HCT116 (cell line): ENCODE measurements at places on chromosomes 7 and 10. TPM values are rescaled to one million over a fixed set of nuclear protein-coding genes. Genes with fewer than 3 reads are reported as not detected.
A peak's percentile ranks its signal among the peaks of the same experiment; 100 is the strongest.

DNA sequence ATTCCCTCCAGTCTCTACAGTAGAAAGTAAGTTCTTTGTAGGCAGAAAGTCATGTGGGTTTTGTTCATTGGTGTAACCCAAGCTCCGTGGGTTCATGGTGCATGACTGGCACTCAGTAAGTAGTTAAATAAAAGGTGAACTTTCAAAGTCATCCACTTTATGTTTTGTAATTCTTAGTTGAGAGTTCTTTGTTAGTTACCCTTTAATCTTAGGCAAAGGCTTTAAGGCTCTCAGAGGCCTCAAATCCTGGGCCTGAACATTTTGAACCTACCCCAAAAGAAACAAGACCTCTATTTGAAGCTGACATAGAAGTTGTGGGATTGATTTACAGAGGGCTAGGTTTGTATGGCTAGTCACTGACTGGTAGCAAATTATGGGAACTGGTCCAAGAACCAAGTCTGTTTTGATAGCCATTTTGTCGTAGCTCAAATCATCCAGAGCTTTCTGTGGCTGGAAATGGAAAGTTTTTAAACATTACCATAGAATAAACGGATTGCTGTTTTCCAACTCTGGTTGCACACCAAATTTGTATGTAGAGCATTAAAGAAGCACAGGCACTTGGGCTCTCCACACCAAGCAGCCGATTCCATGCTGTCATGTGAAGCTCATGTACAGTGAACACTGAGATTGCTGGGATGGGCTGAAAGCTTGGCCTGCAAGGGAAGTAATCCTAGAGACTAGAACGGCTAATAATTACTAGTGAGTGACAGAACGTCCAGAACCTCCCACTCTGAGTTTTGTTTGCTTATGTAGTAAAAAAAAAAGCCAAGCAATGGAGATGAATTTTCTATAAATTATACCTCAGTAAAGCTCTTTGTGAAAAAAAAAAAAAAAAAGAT lies 53.5 kb downstream of the DENND11 start:
- peaks cover 9% of the 10 kb centered on the region for H3K36me3 ChIP-seq
- no peak for DNase-seq
- H3K4me3 ChIP-seq, result no peak overlapping the region
- H3K4me1 ChIP-seq, result no peaks in the 10 kb centered on the region
- H3K27ac ChIP-seq, result no peak overlapping the region

DNA sequence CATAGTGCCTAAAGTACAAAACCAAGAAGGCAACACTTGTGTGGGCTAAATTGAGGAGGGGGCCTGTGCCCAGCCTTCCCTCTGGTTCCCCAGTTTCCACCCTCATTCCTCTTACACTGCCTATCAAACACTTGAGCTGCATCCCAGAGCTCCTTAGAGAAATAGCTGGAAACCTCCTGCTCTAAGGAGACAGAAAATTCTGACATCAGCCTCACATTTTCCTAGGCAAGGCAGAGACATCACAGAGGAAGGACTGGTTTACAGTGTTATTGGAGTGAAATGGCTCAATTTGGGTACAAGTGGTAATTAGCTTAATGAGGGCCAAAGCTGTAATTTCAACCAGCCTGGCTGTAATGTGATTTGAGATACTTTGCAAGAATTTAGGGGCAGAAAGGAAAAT lies 192.3 kb upstream of the AOAH start:
- H3K4me1 ChIP-seq, result no peaks in the 10 kb centered on the region
- no peak for DNase-seq
- no peak overlapping the region for H3K27ac ChIP-seq
- H3K36me3 ChIP-seq, result no peaks in the 10 kb centered on the region
- no peak overlapping the region for H3K4me3 ChIP-seq

DNA sequence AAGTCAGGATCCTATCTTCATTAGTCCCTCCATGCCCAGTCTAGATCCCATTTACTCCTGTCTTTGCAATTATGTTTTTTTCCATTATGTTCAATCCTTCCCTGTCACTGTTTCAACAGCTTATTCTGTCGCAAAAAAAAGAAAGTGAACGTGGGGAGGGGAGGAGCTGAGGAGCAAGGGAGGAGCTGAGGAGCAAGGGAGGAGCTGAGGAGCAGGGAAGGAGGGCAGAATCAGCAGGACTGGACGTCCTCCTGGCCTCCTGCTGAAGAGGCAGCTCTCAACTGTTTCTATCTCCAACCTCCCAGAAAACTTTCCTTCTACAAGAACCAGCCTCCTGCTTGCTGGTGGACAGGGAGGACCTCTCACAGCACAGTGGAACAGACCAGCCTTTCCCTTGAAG lies 26.0 kb downstream of the LARP4B start:
- H3K4me3 ChIP-seq, result no peak overlapping the region
- H3K27ac ChIP-seq, result no peak overlapping the region
- no peak for DNase-seq
- no peaks in the 10 kb centered on the region for H3K4me1 ChIP-seq
- H3K36me3 ChIP-seq, result peaks cover 10% of the 10 kb centered on the region; the same call in 1 of the 2 replicates
- H3K27me3 ChIP-seq, result no peaks in the 10 kb centered on the region

GRCh38 chr7:156989766-156990535 lies 20.5 kb downstream of the MNX1 start:
- H3K4me3 ChIP-seq, result no peak overlapping the region
- H3K4me1 ChIP-seq, result no peaks in the 10 kb centered on the region
- H3K36me3 ChIP-seq, result no peaks in the 10 kb centered on the region
- H3K27me3 ChIP-seq, result no peaks in the 10 kb centered on the region
- DNase-seq, result no peak

GIMAP8 gene
- total RNA-seq, result 0.15 TPM

DNA sequence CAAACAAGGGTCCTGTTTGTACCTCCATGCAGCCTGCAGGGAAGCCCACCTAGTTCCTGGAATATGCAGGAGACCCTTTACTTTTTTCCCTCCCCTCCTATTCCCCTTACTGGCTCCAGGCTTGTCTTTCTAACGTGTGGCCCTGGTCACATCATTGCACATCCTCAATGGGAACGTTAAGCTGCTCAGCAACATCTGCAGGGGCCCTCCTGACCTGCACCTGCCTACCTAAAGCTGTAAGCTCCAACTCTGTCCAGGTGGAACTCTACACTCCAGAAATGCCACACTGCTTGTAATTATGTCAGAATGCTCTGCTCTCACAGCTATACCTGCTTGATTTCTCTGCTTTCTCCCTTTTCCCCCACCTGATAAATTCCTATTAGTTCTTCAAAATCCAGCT lies 72.1 kb downstream of the ARMC3 start:
- no peak overlapping the region for H3K27ac ChIP-seq
- no peaks in the 10 kb centered on the region for H3K36me3 ChIP-seq
- DNase-seq, result no peak
- no peaks in the 10 kb centered on the region for H3K4me1 ChIP-seq
- no peaks in the 10 kb centered on the region for H3K27me3 ChIP-seq
- H3K4me3 ChIP-seq, result no peak overlapping the region

LAMB4 gene
- not detected for total RNA-seq

- H3K4me3 ChIP-seq, result no peak overlapping the region
- no peaks in the 10 kb centered on the region for H3K36me3 ChIP-seq
- H3K4me1 ChIP-seq, result no peaks in the 10 kb centered on the region
- H3K27ac ChIP-seq, result no peak overlapping the region
- no peaks in the 10 kb centered on the region for H3K27me3 ChIP-seq
Observed at GRCh38 chr10:28805390-28805789, 128.1 kb downstream of the BAMBI start.

DNA sequence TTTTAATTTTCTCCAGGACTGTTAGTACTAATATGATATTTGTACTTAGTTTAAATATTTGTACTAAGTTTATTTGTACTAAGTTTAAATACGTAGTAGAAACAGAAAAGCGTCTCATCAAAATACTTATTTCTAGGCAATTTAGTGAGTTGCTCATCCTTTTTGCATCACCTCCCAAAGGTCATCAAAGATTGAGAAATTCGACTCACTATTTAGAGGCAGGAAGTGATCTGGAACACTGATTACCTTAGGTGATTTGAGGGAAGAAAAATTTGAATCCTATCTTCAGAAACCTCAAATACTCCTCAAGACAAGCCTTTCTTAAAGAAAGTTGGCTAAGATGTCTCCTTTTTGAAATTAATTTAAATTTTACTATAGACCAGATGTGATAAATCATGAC lies 14.5 kb downstream of the WNT16 start:
- DNase-seq, result no peak
- H3K4me1 ChIP-seq, result peaks cover 80% of the 10 kb centered on the region
- no peaks in the 10 kb centered on the region for H3K27me3 ChIP-seq
- peak overlapping the region; percentile 56; the same call in 1 of the 2 replicates for H3K27ac ChIP-seq

DNA sequence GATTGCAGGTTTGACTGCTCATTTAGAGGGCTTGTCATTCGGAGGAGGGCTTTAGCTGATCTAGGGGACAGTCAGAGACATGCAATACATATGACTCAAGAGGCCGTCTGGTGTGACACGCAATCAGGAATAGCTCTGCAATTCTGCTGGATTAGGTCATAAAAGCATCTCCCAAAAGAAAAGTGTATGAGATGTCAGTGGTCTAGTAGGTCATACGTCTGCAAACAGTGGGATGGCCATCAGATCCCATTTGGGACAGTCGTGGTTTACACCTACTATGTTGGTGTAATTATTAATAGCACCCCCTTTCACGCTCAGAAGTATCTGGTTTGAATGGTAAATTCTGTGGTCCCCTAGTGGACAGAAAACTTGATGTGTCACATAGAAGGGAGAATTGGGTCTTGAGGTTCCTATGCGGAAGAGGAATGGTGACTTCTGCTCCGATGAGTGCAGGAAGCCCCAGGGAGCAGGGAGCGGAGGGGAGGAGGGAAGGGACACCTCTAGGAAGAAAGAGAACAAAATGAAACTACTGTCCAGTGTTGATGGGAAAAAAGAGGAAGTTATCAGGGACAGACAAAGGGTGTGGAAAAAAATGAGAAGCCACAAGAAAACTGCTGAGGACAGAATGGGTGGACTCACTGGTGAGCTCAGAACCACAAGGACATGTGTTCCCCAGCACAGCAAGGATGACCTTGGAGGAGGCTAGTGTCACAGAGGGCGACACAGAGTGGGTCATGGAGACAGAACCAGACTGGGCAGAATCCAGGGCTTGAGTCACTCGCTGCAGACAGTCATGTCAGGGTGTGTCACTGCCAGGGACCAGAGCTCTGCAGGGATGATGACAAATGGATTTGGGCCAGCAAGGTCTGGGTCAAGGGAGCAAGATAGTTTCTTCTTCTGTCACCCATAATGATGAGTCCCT lies 59.9 kb downstream of the MAP3K8 start:
- no peak overlapping the region for H3K4me3 ChIP-seq
- DNase-seq, result no peak
- H3K36me3 ChIP-seq, result no peaks in the 10 kb centered on the region
- no peaks in the 10 kb centered on the region for H3K4me1 ChIP-seq

- H3K36me3 ChIP-seq, result no peaks in the 10 kb centered on the region
- no peak for DNase-seq
- no peak overlapping the region for H3K4me3 ChIP-seq
- H3K4me1 ChIP-seq, result peaks cover 9% of the 10 kb centered on the region; the same call in 1 of the 2 replicates
- no peaks in the 10 kb centered on the region for H3K27me3 ChIP-seq
Observed at GRCh38 chr10:71912431-71912830, 51.8 kb upstream of the CHST3 start.

GRCh38 chr7:151572136-151572535 lies 52.4 kb upstream of the RHEB start:
- no peak for DNase-seq
- H3K4me1 ChIP-seq, result peaks cover 9% of the 10 kb centered on the region; the same call in 1 of the 2 replicates
- H3K36me3 ChIP-seq, result no peaks in the 10 kb centered on the region
- H3K27me3 ChIP-seq, result no peaks in the 10 kb centered on the region
- H3K27ac ChIP-seq, result no peak overlapping the region
- no peak overlapping the region for H3K4me3 ChIP-seq

GRCh38 chr10:78980354-78980753 lies 88.4 kb upstream of the ZMIZ1 start:
- DNase-seq, result no peak
- peaks cover 1% of the 10 kb centered on the region; the same call in 1 of the 2 replicates for H3K4me1 ChIP-seq
- H3K4me3 ChIP-seq, result no peak overlapping the region
- no peak overlapping the region for H3K27ac ChIP-seq
- H3K36me3 ChIP-seq, result no peaks in the 10 kb centered on the region
- no peaks in the 10 kb centered on the region for H3K27me3 ChIP-seq

GRCh38 chr7:25659841-25660240 lies 431.6 kb upstream of the NPVF start:
- no peaks in the 10 kb centered on the region for H3K36me3 ChIP-seq
- no peak for DNase-seq
- H3K27ac ChIP-seq, result no peak overlapping the region
- H3K27me3 ChIP-seq, result peaks cover 49% of the 10 kb centered on the region
- no peak overlapping the region for H3K4me3 ChIP-seq
- no peaks in the 10 kb centered on the region for H3K4me1 ChIP-seq

- H3K4me3 ChIP-seq, result no peak overlapping the region
- DNase-seq, result no peak
- H3K4me1 ChIP-seq, result peaks cover 24% of the 10 kb centered on the region
- H3K36me3 ChIP-seq, result no peaks in the 10 kb centered on the region
Observed at GRCh38 chr10:114408112-114408967, 4.0 kb upstream of the AFAP1L2 start.

DNA sequence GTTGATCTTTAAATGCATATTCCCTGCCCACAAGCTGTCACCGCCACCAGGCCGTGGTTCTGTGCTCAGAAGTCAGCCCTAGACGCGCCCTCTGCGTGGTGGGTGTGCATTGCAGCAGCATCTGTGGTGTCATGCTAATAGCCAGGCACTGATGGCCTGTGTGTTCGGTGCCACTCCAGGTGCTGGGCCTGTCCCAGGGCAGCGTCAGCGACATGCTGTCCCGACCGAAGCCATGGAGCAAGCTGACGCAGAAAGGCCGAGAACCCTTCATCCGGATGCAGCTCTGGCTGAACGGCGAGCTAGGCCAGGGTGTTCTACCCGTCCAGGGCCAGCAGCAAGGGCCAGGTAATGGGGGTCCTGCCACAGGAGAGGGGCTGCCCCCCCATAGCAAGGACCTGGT lies 82.5 kb upstream of the SH2B2 start:
- H3K27me3 ChIP-seq, result no peaks in the 10 kb centered on the region
- no peak overlapping the region for H3K27ac ChIP-seq
- H3K36me3 ChIP-seq, result 0 out of 2 replicates have a peak, but pooled peaks cover 4% of the 10 kb centered on the region
- H3K4me1 ChIP-seq, result no peaks in the 10 kb centered on the region
- DNase-seq, result no peak
- no peak overlapping the region for H3K4me3 ChIP-seq

HYAL4 gene
- total RNA-seq, result not detected

DOCK1 gene
- total RNA-seq, result 46.5 TPM

GRCh38 chr10:114881901-114882300 lies 56.1 kb upstream of the TRUB1 start:
- no peak for DNase-seq
- H3K36me3 ChIP-seq, result no peaks in the 10 kb centered on the region
- H3K4me1 ChIP-seq, result no peaks in the 10 kb centered on the region
- H3K27ac ChIP-seq, result no peak overlapping the region
- no peaks in the 10 kb centered on the region for H3K27me3 ChIP-seq

NPSR1 gene
- total RNA-seq, result not detected

- no peaks in the 10 kb centered on the region for H3K36me3 ChIP-seq
- H3K27ac ChIP-seq, result no peak overlapping the region
- no peaks in the 10 kb centered on the region for H3K4me1 ChIP-seq
- no peak for DNase-seq
- no peaks in the 10 kb centered on the region for H3K27me3 ChIP-seq
Observed at GRCh38 chr10:91555455-91555854, 77.4 kb downstream of the PPP1R3C start.

- H3K4me3 ChIP-seq, result no peak overlapping the region
- no peak overlapping the region for H3K27ac ChIP-seq
- DNase-seq, result no peak
- no peaks in the 10 kb centered on the region for H3K36me3 ChIP-seq
- H3K27me3 ChIP-seq, result 0 out of 2 replicates have a peak, but pooled peaks cover 4% of the 10 kb centered on the region
Observed at GRCh38 chr7:29190349-29191045, 4.1 kb upstream of the CHN2 start.

AQP1 gene
- 2.0 TPM for total RNA-seq
